ENCODE measurements at places on chromosomes 4 and X. TPM values are rescaled to one million over a fixed set of nuclear protein-coding genes. Genes with fewer than 3 reads are reported as not detected.

- no peak for DNase-seq
Observed at GRCh38 chrX:16946971-16947562, 609 bp downstream of the REPS2 start.

- no peak for DNase-seq
Observed at GRCh38 chrX:31445542-31445941, 373.7 kb upstream of the FTHL17 start.

DNA sequence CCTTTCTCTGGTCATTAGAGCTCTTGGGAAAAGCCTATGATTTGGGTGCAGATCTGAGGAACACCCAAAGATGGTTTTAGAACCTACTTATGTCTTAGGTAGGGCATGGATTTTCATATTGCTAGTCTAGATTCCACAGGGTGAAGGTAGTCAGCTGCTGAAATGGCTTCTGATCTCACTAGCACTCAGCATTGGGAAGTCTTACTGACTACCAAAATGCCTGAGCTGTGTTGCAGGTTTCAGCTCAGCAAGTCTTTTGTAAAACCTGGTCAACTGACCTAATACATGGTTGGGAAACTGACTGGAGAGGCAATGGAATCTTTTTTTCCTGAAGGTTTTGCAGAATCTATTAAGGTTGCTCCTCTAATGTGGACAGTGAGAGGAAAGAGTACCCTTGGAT, 136.4 kb downstream of the CCNG2 start:
- DNase-seq: no peak

- no peak for DNase-seq
Observed at GRCh38 chr4:151851354-151851753, 90.5 kb upstream of the GATB start.

DNA sequence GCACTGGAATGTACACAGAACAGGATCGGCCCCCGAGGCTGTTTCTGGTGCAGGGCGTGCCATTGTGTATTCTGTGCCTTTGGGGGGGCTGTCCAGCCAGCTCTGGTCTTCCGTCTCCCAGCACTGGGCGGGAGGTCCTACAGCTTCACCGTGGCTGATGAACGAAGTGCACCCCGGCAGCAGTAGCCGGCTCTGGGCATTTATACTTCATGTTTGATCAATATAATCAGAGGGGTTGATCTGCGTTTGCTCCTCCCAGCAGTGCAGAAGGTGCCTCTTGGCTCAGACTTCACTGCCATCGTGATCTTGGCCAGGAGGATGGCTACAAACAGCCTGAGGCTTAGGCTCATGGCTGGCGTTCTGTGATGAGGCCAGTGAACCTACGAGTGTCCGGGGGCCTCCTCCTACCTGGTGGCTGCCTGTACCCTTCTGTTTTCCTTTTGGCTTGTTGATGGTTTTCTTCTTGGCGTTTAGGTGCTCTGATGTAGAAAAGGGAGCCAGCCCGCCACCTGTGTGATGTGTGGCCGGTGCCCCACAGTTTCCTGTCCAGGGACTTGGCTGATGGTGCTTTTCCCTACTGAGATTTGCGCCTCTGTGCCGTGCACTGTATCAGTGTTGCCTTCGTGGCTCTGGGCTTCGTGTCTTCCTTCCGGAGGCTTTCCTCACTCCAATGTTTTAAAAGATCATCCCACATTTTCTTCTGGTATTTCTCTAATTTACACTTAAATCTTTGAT, 31.2 kb upstream of the HGFAC start:
- DNase-seq: no peak

DNA sequence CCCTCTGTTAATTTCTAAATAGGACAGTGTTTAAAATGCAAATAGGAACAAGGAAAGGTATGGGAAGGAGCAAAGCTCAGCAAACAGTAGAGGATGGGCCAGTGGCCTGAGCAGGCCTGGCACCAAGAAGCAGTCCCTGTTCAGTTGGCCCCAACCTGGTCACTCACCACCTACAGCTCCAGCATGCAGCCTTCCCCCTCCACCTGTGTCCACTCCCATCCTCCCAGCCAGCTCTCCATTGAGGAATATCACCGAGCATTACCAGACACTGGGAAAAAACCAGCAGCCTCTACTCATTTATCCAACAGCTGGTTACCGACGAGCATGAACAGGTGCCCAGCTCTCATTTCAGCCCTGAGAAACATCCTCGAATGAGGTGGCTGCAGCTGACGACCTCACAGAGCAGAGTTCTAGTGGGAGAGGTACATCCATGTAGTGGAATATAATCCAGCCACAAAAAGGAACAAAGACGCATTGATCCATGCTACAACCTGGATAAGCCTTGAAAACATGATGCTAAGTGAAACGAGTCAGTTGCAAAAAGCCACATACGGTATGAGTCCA, 25.6 kb downstream of the CD99L2 start:
- no peak for DNase-seq

- no peak for DNase-seq
Observed at GRCh38 chrX:17679820-17680219, 57.5 kb upstream of the SCML1 start.

GRCh38 chr4:181688872-181689271, 554.3 kb upstream of the TENM3 start:
- no peak for DNase-seq

DNA sequence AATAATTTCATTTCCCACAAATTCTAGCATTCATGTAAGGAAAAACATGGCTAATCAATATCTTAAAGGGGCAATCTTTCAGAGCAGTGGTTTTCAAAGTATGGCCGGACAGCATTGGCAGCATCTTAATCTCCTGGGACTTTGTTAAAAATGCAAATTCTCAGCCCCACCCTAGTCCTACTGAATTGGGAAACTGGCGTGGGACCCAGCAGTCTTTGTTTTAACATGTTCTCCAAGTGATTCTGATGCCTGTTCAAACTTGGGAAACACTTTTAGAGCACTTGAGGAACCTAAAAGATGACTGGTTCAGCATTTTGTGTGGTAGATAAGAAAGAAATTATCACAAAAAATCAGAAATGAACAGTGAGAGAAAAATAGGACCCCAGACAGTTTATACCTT, 65.7 kb downstream of the ZFX start:
- DNase-seq: peak; percentile 43

DNA sequence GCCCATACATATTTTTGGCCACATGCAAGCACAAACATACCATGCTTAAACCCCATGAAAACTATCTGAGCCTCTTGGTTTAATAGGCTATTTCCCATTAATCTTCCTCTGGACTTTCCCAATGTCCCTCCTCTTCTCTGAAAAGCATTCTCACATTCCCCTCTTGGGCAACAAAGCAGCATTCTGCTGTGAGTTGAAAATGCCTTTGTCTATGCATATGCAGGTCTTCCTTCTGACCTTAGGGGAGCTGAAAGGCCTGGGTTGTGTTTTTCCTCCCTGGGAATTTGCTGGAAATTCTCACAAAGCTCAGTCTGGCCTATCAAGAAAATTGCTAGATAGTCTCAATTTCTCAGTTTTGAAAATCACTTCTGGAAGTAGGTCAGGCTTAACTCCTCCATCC, 4.2 kb downstream of the VSIG4 start:
- DNase-seq: no peak

GRCh38 chr4:5885733-5886132, 7.2 kb downstream of the CRMP1 start:
- DNase-seq: no peak

- no peak for DNase-seq
Observed at GRCh38 chr4:1684506-1685234, 557 bp upstream of the FAM53A start.

Gene ELOVL6
- total RNA-seq: 23.5 TPM

Gene GLOD5
- total RNA-seq: not detected

Gene LNX1
- total RNA-seq: not detected

Gene LIMCH1
- 36.6 TPM for total RNA-seq

Gene TCP11X2
- total RNA-seq: not detected

Gene L1CAM
- 41.0 TPM for total RNA-seq

Gene NEIL3
- 5.8 TPM for total RNA-seq

Gene CLCN4
- total RNA-seq: 9.3 TPM

Measured in MCF 10A (cell line).